Mammary epithelial cell (primary cell): ENCODE measurements at places on chromosomes 2 and 18. TPM values are rescaled to one million over a fixed set of nuclear protein-coding genes. Genes with fewer than 3 reads are reported as not detected.

Gene CRYBA2
- polyA plus RNA-seq = 0.12 TPM

Gene EVA1A
- polyA plus RNA-seq = 28.0 TPM

- DNase-seq = no peak
Observed at GRCh38 chr2:181300600-181301291, 156.4 kb upstream of the ITGA4 start.

DNA sequence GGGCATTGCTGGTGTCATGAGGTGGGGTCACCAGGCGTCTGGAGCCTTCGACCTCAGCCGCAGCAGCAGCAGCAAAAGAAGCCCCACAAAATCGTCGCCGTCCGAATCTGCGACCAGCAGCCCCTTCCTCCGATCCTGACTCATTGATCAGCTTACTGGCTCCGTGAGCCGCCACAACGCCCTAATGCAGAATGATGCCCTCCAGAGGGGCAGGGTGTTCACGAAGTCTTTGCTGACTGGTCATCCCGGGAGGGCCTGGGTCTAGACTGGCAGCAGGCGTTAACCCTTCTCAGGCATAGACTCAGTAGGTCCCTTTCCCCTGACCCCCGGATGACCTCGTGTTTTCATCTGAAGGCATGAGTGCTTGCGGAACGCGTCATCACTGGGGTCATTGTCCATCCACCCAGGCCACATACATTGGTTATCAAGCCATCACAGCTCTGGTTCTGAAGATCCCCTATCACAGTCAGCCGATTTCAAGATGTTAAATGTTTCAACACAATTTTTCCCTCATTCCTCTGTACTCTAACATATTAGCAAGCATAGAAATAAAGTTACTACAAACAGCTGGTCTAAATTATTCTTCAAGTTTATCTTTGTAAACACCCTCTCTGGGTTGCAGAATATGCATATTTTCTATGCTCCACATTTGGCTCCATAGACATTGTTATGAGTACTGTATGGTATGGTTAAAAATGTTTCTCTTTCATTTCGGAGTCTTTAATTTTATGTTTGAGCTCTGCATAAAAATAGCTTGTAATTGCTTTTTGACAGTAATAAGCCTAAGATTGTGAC is 83.3 kb upstream of the SALL3 start:
- DNase-seq = no peak

Gene IL1A
- polyA plus RNA-seq = 26.3 TPM

Gene TUBB8B
- 0.59 TPM for polyA plus RNA-seq

GRCh38 chr18:66990909-66991308 is 387.0 kb upstream of the CDH19 start:
- no peak for DNase-seq

DNA sequence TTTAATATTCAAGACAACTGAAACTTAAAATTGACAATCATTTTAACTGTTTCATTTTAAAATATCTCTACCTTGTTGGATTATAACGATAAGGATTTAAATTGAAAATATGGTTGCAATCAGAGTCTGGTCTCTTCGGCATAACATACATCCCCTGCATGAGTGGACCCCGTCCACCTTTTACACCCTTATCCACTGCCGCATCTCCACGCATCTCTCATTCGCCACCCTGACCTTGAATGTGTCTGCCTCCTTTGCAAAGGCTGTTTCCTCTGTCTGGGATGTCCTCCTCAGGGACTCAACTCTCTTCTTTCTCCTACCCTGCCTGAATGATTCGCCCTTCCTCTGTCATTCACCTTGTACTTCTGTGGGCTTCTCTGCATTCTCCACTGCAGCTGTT is 87.6 kb downstream of the SPATS2L start:
- no peak for DNase-seq

Gene ANKRD36C
- 2.2 TPM for polyA plus RNA-seq

Gene EIPR1
- 47.6 TPM for polyA plus RNA-seq

GRCh38 chr2:67055387-67056304 is 341.5 kb upstream of the ETAA1 start:
- no peak for DNase-seq

DNA sequence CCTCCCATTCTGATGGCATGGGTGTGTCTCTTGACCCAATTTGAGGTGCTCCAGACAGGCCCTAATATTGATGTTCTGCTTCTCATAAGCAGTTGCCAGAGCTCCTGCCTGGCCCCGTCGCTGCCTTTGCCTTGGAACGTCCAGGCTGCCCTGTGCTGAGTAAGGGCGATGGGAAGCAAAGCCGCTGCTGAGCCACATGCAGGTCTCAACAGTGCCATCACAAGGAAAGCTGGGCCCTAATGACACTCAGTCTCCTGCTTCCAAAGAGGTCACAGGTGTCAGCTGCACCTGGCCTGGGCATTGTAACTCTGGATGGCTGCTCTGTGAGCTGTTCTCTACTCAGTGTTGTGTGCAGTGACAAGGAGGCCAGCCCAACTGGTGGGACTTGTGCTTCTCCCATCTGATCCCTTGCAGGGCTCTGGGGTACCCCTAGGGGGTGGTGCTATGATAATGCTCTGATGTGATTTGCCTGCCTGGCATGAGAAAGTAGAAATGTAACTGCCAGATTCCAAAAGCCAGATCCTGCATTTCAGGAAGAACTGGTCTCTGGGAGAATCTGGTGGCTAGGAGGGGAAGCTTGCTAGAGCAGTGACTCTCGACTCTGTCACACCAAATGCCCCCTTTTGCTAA is 8.7 kb downstream of the TTC39C start:
- DNase-seq = no peak

Gene KIF1A
- not detected for polyA plus RNA-seq

Gene NEDD4L
- polyA plus RNA-seq = 48.4 TPM

Gene TRAF3IP1
- 4.9 TPM for polyA plus RNA-seq

DNA sequence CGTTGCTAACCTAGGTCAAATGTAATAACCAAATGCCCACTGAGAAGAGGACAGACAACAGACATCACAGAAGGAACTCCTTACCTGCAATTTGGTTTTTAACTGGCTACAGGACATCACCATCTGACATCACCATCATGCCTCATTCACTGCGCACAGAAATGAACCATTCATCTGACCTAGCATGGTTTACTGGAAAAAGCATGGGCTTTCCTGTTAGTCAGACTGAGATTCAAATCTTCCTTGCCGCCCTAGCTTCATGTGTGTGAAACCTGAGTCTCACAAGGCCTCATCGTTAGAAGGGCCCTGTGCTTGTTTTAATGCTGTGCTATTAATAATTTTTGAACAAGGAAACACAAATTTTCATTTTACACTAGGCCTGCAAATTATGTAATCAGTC is 1.1 kb upstream of the HIBCH start:
- peak; percentile 12 for DNase-seq

Gene SNRNP27
- 29.8 TPM for polyA plus RNA-seq

Gene NAB1
- polyA plus RNA-seq = 16.0 TPM

DNA sequence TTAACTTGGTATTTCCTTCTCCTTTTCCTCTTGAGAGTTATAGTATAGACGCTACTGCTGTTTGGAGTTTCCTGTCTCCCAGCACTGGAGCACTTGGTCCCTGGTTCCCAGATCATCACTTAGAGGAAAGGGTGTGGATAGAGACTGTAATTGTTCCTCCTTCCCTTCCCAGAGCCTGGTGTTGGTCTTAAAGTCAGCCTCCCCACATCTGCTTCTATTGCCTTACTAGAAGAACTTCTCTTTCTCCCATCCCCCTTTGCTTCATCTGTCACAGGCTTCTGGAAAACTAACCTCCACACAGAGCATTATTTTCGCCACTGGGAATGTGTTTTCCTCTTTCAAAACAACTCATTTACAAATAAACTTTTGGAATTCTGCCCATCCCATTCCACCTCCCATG is 131.0 kb downstream of the CCDC85A start:
- no peak for DNase-seq

- peak; percentile 92 for DNase-seq
Observed at GRCh38 chr18:58186258-58186948, 142.4 kb downstream of the NEDD4L start.

DNA sequence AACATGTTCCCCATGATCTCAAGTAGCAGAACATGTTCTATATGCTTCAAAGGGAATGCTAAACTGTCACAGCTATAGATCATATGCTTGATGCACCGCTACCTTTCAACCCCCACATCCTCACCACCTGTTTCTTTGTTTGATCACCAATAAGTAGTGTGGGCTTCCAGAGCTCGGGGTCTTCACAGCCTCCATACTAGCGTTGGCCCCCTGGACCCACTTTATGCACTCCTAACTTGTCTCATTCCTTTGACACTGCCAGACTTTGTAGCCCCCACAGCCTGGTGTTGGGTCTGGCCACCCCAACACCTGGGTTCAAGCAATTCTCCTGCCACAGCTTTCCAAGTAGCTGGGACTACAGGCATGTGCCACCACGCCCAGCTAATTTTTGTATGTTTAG is 11.6 kb upstream of the RBM44 start:
- DNase-seq = no peak

- no peak for DNase-seq
Observed at GRCh38 chr2:128390256-128390990, 71.8 kb upstream of the HS6ST1 start.

- DNase-seq = no peak
Observed at GRCh38 chr2:88061295-88061694, 5.7 kb upstream of the KRCC1 start.

DNA sequence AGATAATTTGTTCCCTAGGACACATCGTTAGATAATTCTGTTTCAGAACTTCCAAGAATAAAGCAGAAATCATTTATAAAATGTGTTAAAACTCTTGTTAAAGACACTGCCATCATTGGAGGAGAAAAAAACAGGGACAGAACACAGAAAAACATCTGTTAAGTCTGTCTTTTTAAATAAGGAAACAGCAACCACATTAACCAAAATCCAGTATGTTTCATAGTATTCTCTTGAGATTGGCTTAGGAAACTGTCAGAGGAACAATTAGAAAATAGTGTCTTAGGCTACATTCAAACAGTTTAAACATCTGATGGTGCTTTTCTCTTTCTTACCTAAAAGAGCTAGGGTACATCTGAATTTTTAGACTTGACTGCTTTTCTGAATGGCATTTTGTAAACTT is 81.6 kb downstream of the PMS1 start:
- no peak for DNase-seq

GRCh38 chr18:79169958-79170555 is 100.9 kb downstream of the ATP9B start:
- peak; percentile 11 for DNase-seq

GRCh38 chr2:152466041-152466440 is 131.1 kb downstream of the FMNL2 start:
- DNase-seq = no peak

GRCh38 chr2:30514134-30514847 is 67.2 kb downstream of the LCLAT1 start:
- peak; percentile 52 for DNase-seq

DNA sequence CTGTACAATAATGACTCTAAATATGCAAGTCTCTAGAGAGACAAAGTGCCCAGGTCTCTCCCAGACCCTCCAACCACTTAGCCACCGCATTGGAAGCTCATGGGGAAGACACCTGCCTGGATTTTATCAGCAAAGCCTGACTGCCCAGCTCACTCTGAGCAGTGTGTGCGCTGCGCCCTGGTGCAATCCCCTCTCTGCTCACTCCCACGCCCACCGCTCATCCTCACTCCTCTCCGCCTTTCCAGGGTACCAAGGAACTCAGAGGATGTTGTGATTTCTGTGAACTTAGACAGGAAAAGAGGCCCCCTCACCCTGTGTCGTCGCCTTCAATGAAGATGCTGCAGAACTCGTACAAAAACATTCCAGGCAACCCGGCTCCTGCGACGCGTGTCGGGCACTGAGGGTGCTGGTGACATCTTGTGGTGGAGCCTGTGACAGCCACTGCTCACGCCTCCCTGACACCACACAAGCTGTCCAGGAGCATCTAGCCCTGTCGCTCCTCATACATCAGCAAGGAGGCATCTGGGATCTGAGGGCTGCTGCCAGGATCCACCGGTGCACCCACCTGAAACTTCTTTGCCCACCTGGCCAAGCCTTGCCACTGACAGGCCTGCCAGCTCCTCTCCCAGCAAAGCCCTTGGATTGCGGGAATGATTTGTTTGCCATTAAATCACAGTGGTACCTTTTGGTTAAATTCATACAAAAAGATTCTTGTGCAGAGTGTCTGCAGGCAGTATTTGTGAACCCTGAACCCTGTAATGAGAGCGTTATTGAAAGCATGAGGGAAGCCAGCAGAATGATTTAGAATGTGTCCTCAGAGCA is 220.4 kb downstream of the ZNF516 start:
- DNase-seq = no peak

DNA sequence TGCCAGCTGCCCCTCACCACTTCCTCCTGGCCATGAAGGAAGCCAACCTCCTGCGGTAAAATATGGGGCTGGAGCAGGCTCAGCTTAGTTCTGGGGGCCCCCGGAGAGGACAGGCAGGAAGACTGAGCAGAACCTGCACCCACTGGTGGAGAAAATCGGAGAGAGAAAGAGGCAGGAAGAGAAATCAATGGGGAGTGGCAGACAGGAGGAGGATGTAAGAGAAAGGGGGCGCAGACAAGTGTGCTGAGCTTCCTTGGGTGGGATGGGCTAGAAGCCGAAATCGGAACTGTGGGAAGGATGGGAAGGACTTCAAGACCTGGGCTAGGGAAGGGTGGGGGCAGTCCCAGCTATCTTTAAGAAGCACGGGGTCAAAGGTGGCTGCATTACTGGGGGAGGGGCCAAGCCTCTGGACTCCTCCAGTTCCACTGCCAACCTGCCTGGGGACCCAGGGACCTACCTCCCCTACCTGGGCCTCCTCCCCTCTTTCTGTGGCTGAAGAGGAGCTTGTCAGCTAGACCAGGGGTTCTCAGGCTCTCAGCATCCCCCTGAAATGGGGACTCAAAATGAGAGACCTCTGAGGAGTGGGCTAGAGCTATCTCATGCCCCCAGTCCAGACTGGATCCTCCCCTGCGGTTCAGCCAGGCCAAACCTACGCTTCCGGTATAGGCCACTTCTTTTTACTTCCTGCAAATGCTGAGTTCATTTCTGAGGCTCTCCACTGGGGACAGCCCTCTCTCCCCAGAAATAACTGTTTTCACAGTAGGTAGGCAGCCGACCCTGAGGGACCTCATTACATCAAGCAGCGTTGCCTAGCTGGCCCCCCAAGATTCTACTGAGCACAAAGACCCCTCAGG is 33.6 kb upstream of the B3GNT7 start:
- DNase-seq = no peak

DNA sequence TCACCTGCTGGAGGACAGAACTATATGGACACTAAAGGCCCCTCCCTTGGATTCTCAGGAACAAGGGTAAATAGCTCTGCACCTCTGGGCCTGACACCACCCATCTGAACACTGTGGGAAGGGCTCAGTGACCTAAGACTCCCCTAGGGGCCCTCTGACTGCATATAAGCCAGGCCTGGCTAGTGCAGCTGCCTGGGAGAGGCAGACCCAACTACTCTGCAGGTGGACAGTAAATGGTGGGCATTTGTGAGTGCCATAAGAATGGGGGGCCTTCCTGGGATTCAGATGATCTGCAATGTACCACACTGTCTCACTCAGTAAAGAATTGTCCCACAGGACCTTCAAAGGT is 11.2 kb upstream of the WIPF1 start:
- no peak for DNase-seq

- no peak for DNase-seq
Observed at GRCh38 chr2:72212486-72212855, 64.8 kb upstream of the CYP26B1 start.

DNA sequence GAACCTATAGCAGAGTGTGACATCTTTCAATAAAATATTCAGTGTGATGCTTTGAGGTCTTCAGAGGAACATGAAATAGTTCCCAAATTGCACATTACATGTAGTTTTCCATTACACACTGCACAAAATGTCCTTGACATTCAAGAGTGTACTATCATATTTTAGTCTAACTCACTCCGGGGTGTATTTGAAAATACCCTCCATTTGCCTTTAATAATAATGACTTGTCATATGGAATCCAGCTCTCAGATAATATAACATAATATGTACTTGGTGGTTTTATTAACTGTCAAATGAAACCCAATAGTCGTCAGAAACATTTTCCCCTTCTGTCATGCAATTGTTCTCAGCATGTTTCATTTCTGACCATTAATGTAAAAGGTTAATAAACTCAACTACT is 176.7 kb upstream of the CDH19 start:
- no peak for DNase-seq

Gene RAX
- not detected for polyA plus RNA-seq
